Fibroblast of skin of right biceps (primary cell): ENCODE measurements at places on chromosomes 7 and 10.

- no peak for DNase-seq
Observed at GRCh38 chr10:65231148-65231547, 1694.7 kb upstream of the LRRTM3 start.

DNA sequence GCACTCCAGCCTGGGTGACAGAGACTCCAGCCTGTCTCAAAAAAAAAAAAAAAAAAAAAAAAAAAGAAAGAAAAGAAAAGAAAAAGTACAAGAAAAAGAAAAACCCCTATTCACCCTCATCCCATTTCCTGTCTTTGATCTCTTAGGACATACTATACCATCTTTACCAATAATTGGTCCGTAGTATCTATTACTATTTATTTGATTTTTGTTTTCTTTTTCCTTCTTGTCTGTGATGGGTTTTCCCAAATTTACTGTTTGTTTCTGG is 41.6 kb downstream of the PDIA4 start:
- no peak for DNase-seq

- peak; percentile 42 for DNase-seq
Observed at GRCh38 chr10:27482984-27483956, 20.8 kb upstream of the RAB18 start.

DNA sequence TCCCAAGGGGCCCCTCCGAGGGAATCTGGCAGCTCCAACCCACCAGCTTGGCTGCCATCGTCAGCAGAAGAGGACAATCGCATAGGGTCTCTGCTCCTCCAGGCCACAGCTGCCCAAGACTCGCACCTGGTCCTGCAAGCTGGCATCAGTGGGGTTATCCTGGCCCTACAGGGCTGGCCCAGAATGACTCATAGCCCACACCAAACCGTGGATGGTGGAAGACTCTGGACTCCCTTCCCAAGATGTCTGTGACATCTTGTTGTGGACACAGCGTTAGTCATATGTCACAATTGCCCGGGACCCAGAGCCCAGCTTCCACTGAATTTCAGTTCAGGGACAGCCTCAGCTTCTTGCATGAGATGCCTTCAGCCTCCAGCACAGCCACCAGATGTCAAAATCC is 91.5 kb upstream of the CUX1 start:
- DNase-seq, result no peak

DNA sequence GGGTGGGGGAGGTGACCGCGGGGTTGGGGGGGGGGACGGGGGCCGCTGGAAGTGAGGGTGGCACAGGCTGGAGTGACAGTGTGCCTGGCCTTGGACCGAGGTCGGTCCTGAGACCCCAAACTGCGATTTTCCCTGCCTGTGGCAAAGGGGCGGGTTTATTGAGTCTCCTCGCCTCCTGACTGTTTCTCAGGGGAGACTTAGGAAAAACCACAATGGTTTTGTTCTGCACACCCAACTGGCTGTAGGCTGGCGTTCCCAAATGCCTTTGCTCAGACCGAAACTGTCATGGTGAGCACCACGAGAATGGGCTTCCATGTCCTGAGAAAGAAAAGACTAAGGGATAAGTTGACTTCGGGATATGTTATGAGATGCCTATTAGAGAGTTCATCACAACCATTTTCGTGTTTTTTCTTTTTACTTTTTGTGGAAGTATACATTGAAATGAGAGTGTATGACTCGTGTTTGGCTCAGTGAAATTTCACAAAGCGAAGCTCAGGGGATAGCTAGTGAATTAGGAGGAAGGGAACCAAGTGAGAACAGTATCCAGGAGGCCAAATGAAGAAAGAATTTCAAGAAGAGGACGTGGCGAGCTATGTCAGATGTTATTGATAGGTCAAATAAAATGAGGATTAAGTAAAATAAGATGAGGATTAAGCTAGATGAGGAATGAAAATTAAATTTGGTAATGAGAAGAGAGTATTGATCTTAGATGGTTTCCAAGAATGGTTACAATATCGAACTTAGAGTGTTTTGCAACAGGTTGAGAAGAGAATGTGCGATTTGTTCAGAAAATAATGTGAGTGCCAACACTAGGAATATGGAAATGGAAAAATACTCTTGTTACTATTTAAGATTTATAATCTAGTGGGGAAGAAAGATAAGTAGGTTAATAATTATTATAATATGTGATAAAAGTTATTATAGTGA is 918 bp downstream of the NET1 start:
- peak; percentile 56 for DNase-seq

DNA sequence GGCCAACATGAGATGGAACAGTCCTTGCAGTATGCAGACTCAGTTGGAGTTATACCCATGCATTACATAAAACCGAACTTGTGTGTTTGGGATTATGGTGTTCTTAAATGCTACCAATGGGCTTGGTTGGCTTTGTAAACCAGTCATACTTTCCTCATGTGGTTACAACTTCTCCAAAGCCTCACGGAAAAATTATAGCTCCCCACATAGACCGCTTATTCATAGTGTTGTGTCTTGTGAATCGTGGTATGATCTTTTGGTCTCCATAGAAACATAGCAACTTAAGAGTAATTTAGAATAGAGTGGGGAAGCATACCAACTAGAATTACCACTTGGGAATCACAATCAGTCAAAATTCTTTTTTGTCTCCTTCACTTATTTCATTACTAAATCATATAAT is 112.3 kb upstream of the FZD1 start:
- DNase-seq, result peak; percentile 55

- DNase-seq, result peak; percentile 66
Observed at GRCh38 chr10:33117230-33117629, 159.2 kb upstream of the ITGB1 start.

DNA sequence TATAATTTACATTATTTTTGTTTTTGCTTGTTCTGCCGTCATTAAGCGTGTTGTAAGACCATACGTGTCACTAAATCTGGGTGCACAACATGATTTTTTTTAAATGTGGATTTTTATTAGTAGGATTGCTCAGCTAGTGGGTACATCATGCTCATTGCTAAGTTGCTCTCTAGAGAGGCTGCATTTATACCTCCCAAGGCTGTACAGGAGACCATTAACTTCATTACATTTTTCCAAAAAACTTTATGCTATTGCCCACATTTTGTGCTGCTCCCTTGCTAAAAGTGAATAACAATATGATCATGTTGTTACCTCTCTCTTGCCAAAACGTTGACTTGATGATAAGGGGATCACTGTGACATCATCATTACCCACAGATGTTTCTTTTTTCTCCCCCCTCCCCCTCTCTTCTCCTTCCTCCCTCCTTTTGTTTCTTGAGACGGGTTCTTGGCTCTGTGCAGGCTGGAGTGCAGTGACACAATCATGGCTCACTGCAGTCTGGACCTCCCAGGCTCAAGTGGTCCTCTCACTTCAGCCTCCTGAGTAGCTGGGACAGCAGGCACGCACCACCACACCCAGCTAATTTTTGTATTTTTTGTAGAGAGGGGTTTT is 65.1 kb downstream of the BMPR1A start:
- DNase-seq, result peak; percentile 42

DNA sequence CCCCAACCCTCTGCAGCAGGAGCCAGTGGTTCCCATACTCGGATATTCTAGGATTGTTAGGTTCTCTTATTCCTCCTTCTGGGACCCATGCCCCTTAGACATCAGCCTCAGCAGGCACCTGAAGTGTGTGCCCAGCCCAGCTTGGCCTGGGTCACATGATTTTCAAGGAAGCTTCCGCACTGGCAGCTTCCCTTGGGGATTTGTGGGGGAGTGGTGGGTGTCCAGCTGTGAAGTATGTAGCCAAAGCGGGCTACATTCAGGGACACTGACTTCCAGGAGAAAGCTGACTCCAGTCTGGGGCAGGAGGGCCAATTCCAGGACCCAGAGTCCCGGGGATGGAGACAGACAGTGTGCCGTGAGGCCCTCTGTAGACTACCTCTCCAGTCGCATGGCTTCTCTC is 1.3 kb downstream of the LDB1 start:
- peak; percentile 40 for DNase-seq

- DNase-seq, result no peak
Observed at GRCh38 chr7:158395780-158396278, 191.8 kb downstream of the PTPRN2 start.

GRCh38 chr7:113161050-113161449 is 42.7 kb upstream of the SMIM30 start:
- DNase-seq, result no peak

- no peak for DNase-seq
Observed at GRCh38 chr7:64947252-64948000, 43.4 kb downstream of the ZNF117 start.

- DNase-seq, result no peak
Observed at GRCh38 chr10:13704964-13705363, 118.2 kb downstream of the PRPF18 start.

- no peak for DNase-seq
Observed at GRCh38 chr10:128908499-128908898, 558.5 kb upstream of the MGMT start.

DNA sequence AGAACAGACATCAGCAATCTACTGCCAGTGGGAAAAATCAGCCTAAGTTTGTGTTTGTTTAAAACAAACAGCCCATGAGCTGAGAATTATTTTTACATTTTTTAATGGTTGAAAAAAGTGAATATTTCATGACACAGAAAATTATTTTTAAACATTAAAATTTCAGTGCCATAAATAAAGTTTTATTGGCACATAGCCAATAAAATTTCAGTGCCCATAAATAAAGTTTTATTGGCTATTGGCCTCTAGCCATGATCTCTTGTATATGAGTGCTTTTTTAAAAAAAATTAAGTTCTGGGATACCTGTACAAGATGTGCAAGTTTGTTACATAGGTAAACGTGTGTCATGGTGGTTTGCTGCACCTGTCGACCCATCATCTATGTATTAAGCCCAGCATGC is 305.9 kb downstream of the HPSE2 start:
- DNase-seq, result no peak

- peak; percentile 78 for DNase-seq
Observed at GRCh38 chr7:94763268-94763667, 107.3 kb upstream of the SGCE start.
